ENCODE measurements at places on chromosomes 12 and 14. TPM values are rescaled to one million over a fixed set of nuclear protein-coding genes. Genes with fewer than 3 reads are reported as not detected.

Gene CBLN3
- total RNA-seq: 5.9 TPM

- no peak for DNase-seq
Observed at GRCh38 chr12:119326341-119326740, 8.2 kb upstream of the CCDC60 start.

Gene EML1
- total RNA-seq: 80.3 TPM

Gene GALNT16
- 1.6 TPM for total RNA-seq

GRCh38 chr12:68198507-68199086, 27.0 kb downstream of the IL26 start:
- DNase-seq: no peak

- peak; percentile 19 for DNase-seq
Observed at GRCh38 chr14:99575043-99576023, 28.7 kb downstream of the CCDC85C start.

GRCh38 chr14:93984070-93984469, 7.7 kb upstream of the ASB2 start:
- DNase-seq: peak; percentile 16

Gene B4GALNT1
- total RNA-seq: 6.9 TPM

Gene HOXC12
- total RNA-seq: not detected

DNA sequence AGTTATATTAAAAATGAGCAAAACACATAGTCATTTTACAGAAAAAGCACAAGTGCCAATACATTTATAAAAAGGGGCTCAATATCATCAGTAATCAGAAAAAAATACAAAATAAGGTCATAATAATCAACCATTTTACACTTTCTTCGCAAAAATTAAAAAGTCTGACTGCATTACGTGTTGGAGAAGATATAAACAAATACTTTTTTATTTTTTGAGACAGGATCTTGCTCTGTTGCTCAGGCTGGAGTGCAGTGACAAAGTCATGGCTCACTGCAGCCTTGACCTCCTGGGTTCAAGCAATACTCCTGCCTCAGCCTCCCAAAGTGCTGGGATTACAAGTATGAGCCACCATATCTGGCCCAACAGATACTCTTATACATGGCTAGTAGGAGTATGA, 181.5 kb upstream of the DIO3 start:
- DNase-seq: no peak

Gene TAS2R43
- 1.3 TPM for total RNA-seq

GRCh38 chr12:62098132-62098531, 162.1 kb upstream of the USP15 start:
- DNase-seq: no peak

GRCh38 chr12:5497329-5498053, 65.6 kb downstream of the NTF3 start:
- DNase-seq: no peak

GRCh38 chr14:39372656-39373055, 59.6 kb downstream of the FBXO33 start:
- DNase-seq: peak; percentile 57

DNA sequence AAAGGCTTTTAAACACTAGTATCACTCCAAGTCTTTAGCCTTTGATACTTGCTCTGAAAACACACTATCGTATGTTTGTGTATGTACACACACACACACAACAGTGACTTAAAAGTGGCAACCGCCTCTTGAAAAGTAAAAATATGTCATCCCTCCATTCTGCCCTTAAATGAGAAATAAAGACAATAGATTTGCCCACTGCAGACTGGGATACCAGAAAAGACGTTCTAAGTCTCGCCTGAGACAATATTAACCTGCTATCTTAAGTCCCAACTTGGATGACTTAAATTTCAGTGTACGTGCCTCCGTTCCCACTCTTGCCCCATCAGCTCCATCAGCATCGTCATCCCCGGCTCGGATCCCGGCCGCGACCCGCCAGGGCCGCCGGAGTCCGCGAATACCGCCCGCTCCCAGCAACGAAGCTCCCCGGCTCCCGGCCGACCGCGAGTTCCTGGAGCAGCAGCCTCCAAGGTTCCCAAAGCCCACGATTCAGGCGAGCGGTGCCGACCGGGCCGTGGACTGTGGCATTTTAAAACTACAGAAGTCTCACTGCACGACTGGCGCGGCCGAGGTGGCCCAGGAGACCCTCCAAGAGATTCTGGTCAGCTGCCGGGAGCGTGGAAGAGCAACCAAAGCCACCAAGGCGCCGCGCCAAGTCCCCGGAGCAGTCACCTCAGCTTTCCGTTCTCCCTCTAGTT, 2.8 kb upstream of the ARID2 start:
- DNase-seq: peak; percentile 36

DNA sequence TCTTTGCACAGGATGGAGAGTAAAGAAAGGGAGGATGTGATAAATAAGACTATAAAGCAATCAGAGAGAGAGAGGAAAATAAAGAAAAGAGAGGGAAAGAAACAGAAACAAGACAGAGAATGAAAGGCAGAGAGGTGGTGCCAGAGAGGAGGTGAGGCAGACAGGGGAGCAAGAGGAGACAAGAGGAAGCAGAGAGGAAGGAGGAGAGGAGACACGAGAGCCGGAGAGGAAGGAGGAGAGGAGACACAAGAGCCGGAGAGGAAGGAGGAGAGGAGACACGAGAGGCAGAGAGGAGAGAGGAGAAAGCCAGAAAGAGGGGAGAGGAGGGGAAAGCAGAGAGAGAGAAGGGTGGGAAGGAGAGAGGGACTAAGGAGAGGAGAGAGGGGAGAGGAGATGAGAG, 125.2 kb downstream of the PAPOLA start:
- no peak for DNase-seq

GRCh38 chr14:103527408-103528145, 1.4 kb upstream of the TRMT61A start:
- peak; percentile 34 for DNase-seq

DNA sequence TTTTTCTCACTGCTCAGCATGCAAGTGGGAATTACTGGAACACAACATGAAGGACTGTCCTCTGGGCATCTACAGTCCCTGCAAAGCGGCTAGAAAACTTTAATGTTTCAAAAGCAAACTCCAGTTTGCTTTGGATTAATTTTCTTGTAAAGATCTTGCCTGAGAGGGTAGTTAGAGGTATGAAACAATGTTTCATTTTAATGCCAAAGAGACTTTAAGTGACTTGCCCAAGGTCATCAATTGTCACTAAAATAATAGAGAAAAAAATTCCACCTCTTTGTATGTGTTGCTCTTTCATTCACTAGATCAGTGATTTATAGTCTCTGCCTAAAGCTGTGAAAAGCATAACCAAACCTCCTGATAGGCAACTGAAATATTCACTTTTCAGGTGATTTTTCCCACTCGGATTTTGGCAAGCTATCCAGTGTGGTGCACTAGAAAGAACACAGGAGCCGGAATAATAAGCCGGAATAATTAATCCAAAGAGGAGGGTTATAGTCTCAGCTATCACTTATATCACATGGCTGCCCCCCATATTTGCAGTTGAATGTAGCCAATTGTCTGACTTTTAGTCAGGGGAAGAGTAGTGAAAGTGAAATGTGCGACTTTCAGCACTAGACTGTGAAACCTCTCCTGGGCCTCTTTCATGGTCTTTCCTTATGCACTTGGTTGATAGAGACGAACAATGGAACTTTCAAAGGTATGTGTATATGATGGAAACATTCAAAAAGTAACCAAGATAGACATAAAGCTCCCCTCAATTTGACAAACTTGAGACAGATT, 107.7 kb downstream of the SLC6A15 start:
- DNase-seq: no peak

DNA sequence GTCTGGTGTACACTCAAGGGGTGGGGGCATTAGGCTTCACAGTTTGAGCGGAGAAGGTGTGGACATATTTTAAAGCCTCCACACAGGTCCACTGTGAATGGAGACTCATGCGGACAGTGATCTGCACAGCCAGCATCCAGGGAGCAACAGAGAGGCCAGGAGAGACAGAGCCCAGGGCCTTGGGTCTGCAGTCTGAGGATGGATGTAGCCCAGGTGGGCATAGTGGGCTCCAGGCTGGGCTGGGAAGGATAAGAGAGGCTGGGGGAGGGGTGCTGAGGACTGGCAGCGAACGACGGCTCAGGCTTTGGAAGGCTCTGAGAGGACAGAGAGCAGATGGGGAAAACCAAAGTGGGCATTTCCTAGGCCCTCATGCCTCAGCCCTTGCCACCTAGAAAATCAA, 128.8 kb downstream of the PAPOLA start:
- DNase-seq: no peak

Gene CELA1
- total RNA-seq: not detected

- DNase-seq: peak; percentile 17
Observed at GRCh38 chr12:56991319-56992246, 14.8 kb downstream of the ZBTB39 start.

Gene FAM186B
- 2.7 TPM for total RNA-seq

Gene OLR1
- total RNA-seq: not detected

- DNase-seq: no peak
Observed at GRCh38 chr14:90446405-90446804, 49.6 kb downstream of the CALM1 start.

Gene NFE2
- total RNA-seq: 1.2 TPM

Gene ATN1
- 13.8 TPM for total RNA-seq

Gene TROAP
- 11.3 TPM for total RNA-seq

GRCh38 chr12:91182636-91183455, at the start of gene DCN:
DCN (minus strand) TSS chr12:91182817; CDS start chr12:91178552, 4,265 bp downstream.
- peak; percentile 71 for DNase-seq

GRCh38 chr12:49105504-49106084, 5.1 kb downstream of the LMBR1L start:
- peak; percentile 65 for DNase-seq

Gene ASB2
- total RNA-seq: 0.49 TPM
